AML-193 (cell line): ENCODE measurements at places on chromosomes 4 and X.

- DNase-seq, result no peak
These were observed at the start of gene PHEX for GRCh38 chrX:22032084-22032483. Gene PHEX (plus strand): TSS chrX:22032325. CDS start chrX:22033006, 681 bp downstream.

DNA sequence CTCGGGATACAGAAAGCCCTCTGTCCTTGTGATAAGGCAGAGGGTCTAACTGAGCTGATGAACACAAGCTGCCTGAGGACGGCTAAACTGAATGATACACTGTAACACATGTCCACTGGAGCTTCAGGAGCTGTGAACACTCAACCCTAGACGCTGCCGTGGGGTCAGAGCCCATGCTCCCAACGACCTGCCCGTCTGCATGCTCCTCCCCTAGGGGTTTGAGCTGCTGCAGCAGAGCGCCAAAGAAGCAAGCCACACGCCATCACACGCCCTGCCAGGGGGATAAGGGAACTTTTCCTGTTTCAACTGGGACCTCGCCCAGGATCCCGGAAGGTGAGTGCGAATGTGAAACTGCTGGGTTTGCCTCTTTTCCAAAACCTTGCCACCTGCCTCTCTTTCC is 361.8 kb downstream of the FAT4 start:
- DNase-seq, result no peak

DNA sequence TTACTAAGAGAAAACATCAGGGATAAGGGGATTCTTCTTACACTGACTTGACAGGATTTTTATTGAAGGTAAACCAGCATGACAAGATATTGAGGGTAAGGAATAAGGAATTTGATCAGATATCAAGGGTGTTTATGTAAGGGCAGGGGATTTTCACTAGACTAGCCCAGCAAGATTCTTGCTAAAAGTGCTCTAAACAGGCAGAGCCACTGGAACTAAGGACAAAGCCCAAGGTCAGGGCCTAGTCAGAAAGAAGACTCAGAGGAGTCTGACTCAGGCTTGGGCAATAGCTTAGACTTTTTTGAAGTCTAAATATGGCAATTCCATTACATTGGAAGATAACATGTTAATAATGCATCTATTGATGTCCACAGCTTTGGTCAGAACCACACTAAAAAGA is 6.5 kb upstream of the GLRA3 start:
- no peak for DNase-seq

GRCh38 chrX:118980761-118981160 is 6.3 kb downstream of the LONRF3 start:
- DNase-seq, result no peak

- DNase-seq, result no peak
These were observed 57.1 kb downstream of the USP9X start for GRCh38 chrX:41142130-41142910.

DNA sequence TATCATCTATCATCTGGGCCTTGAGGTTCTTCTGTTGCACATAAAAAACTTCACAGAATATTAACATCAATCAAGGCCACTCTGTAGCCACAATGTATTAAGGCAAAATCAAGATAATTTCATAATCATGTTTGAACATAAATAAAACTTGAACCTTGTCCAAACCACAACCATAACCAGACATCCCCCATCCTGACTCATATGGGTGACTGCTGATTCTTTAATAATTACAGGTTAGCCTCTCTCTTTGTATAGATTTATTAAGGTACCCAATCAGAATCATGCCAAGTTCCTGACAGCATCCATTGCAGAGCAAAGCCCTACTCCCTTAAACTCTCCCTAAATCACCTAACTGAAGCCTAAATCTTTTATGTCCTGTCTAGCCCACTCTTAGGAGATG is 16.7 kb upstream of the AREG start:
- DNase-seq, result no peak

DNA sequence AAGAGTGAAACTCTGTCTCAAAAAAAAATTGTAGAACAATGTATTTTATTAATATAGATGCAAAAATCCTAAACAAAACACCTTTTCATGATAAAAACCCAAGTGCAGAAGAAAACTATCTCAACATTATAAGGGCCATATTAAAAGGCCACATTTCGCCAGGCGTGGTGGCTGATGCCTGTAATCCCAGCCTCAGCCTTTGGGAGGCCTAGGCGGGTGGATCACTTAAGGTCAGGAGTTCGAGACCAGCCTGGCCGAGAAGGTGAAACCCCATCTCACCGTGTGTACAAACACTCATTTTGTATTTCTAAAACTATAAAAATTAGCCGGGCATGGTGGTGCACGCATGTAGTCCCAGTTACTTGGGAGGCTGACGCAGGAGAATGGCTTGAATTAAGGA is 9.9 kb upstream of the FAM193A start:
- DNase-seq, result no peak

GRCh38 chr4:121564840-121565375 is 131.9 kb downstream of the ANXA5 start:
- DNase-seq, result no peak

DNA sequence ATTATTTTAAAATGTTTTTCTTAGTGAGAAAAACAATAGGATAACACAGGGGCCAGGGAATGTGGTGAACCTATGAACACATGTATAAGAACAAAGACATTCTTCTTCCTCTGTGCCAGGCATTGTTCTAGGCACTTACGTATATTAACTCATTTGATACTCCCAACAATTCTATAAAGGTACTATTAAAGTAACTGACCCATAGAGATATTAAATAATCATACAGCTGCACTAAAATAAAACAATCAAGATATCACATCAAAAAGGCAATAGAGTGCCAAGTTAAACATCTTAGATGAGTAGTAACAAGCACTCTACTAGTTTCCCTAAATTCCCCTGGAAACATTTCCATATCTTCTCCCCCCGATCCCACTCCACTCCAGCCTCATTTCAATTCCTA is 33.4 kb downstream of the SLC39A8 start:
- DNase-seq, result no peak

GRCh38 chr4:8341691-8342090 is 72.1 kb downstream of the HTRA3 start:
- DNase-seq, result no peak
